ENCODE measurements at places on chromosomes 6 and 20.
A peak's percentile ranks its signal among the peaks of the same experiment; 100 is the strongest.

- DNase-seq, result no peak
Observed at GRCh38 chr20:4127344-4127743, 112.0 kb upstream of the RNF24 start.

GRCh38 chr6:131281471-131282270, 146.4 kb downstream of the AKAP7 start:
- peak; percentile 28 for DNase-seq

- DNase-seq, result no peak
Observed at GRCh38 chr6:167044696-167045095, 45.5 kb downstream of the CEP43 start.

DNA sequence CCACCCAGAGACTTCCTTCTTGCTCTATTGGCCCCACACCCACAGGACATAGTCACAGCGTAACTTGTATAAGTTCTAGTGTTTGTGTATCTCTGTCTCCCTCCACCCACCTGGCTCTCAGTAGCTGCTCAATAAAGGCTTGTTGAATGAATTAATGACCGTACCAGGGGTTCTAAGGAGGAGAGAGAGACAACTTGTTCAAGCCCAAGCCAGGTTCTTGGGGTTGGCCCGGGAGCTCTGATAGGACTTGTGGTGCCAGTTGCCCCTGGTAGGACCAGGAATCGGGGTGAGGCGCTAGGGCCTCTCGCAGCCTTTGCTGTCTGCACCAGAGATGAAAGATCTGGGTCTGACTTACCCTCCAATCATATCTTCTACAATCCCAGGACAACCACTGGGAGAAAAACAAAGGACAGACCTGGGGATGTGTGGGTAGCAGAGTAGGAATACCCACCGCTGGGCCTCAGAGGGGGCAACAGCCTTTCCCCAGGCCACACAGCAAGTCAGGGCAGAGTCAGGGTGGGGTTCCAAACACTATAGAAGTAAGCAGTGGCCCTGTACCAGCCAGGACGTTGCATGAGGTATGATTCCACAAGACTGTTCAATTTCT, 5.3 kb upstream of the TGM2 start:
- DNase-seq, result no peak

DNA sequence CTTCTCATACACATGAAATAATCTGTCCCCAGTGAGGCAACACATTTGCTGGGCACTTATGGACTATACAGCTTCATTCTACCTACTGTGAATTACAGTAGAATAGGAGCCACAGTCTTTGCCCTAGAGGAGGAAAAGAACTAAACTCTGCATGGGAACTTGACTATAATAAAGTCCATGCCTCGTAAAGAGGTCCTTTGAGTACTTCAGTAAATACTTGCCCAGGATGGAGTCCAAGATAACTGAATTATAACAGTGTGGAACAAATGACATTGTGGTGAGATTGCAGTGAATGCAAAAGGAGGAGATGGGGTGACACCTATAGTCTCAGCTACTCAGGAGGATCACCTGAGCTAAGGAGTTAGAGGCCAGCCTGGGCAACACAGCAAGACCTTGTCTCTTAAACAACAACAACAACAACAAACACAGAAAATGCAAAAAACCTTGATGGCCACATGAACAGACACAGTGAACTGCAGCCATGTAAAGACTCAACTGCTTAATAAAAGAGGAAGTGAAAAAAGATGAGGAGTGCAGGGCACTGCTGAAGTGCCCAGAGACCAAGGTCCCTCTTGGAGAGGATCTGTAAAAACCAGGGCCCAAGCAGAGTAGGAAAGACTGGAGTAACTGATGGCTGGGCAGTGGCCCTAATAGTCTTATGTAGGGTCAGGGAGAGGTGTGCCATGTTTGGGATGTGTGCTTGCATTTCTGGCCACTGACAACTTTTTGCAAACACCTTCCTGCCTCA, 3.7 kb downstream of the MRPS18A start:
- DNase-seq, result no peak

DNA sequence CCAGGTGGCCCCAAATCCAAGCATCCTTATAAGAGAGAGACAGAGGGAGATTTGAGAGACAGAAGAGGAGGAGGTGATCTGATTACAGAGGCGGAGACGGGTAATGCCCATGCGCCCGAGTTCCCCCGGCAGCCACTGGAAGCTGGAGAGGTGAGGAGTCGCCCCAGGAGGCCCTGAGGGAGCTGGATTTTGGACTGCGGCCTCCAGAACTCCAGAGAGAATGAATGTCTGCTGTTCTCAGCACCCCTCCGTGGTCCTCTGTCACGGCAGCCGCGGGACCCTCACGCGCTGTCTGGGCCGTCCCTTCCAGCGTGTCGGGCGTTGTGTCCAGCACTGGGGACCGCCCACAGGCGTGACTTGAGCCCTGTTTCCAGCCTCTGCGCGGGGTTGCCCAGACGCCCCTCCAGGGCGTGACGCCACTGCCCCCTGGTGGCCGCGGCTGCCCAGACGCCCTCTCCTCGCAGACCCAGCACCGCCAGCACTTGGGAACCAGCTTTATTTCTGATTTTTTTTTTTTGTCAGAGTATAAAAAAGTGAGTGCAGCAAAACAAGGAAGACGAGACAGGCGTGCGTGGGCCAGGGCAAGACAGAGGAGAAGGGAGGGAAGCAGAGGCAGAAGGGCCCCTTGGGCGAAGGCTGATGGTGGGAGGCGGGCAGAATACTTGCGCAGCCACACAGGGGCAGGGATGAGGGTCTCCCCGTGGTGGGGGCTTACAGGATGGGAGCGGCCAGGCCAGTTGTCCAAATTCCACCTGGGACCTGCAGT, 4.1 kb upstream of the ZNF512B start:
- peak; percentile 66 for DNase-seq

- DNase-seq, result no peak
Observed at GRCh38 chr6:10778230-10778629, 30.6 kb downstream of the TMEM14B start.

DNA sequence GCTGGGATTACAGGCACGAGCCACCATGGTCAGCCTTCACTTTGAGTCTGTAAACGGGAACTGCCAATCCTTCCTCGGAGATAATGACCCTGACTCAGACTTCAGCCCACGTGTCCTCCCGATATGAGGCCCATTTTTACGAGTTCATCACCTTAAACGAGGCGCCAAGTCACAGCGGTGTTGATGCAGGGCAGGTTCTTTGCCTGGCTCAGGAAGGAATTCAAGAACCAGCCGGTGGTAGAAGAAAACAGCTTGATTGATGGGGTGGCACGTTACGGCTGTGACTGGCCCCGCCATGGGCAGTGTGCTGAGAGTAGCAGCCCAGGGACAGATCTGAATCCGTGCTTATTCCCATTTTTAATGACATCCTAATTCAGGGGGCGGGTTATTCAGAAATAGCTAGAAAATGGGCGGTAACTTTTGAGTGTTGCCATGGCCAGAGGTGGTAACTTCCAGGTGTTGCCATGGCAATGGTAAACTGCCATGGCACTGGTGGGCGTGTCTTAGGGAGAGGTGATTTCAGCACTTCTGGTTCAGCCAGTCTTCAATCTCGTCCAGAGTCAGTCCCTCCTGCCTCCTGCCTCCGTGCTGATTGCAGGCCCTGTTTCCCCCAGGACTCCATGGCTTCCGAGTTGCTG, 9.1 kb upstream of the MAP1LC3A start:
- no peak for DNase-seq

- DNase-seq, result no peak
Observed at GRCh38 chr6:13870214-13870830, 54.4 kb upstream of the RNF182 start.

- DNase-seq, result peak; percentile 15
Observed at GRCh38 chr6:137283940-137284810, 65.0 kb upstream of the IFNGR1 start.

DNA sequence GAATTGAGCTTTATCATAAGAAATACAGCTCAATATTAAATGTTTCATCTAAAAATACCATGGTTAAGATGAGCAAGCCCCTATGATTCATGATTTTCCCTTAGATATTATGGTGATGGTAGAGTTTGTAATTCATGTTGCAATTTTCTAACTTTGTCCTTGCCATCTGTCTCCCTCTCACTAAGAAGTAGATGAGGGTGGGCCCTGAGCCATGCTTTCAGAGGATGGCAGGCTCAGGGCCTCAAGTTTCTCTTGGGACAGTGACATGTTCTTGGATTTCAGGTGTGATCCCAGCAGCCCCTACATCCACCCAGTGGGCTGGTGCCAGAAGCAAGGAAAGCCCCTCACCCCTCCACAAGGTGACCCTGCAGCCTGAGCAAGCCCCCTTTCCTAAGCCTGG, 25.6 kb downstream of the L3MBTL1 start:
- no peak for DNase-seq

GRCh38 chr20:4052139-4052480, 36.8 kb upstream of the RNF24 start:
- no peak for DNase-seq

- peak; percentile 49 for DNase-seq
Observed at GRCh38 chr6:20211941-20212391, 303 bp downstream of the MBOAT1 start.

- DNase-seq, result no peak
Observed at GRCh38 chr20:63627751-63628245, 897 bp upstream of the GMEB2 start.

- no peak for DNase-seq
Observed at GRCh38 chr20:57714409-57715267, 4.8 kb upstream of the PMEPA1 start.

- peak; percentile 12 for DNase-seq
Observed at GRCh38 chr6:158011478-158011920, 29.8 kb downstream of the SYNJ2 start.

GRCh38 chr6:52570291-52570700, 6.6 kb downstream of the TRAM2 start:
- no peak for DNase-seq

DNA sequence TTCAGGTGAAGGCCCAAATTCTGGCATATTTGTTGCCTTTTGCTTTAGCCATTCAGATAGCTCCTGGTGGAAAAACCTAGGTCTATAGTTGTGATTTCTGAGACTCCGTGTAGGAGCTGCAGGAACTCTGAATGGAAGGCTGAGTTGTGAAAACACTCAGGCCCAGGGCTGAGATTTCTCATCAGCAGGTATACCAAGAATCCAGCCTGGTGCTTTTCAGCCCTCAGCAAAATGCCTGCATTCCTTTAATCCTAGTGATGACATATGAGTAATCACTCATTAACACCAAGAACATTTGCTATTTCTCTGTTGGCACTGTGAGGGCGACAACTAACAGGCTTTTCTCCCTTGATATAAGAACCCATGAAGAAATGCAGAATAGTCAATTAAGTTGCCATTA, 546.1 kb upstream of the MAN1A1 start:
- DNase-seq, result no peak

DNA sequence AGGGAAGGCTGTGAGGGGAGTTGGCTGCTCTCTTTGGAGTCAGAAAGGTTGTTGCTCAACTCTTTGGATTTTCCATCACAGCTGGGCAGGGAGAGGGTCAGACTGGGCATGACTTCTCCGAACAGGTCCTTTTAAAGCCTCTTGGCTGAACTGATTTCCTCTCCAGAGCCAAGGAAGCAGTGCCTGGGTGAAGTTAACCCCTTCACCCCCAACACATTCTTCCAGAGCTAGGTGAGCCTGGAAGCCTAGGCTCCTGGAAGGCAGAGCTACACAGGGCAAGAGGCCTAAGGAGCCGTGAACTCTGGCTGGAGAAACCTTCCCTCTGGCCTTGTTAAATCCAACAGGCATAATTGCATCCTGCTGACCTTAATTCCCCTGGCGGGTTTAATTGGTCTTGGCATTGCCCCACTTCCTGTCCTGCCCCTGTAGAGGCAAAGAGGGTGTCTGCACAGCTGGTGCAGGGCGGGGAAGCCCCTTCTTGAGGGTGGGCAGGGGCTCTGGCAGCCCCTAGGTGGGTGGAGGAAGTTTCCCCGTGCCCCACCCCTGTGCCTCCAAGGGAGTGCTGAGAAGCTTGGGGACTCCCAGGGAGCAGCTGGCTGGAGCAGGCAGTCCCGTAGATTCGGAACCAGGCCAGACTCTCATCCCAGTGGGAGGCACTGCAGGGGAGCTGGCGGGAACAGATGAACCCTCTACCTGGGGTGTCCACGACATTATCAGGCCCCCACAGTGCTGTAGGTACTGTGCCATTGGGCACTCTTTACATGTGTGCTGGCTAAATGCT, 3.6 kb upstream of the MYLK2 start:
- no peak for DNase-seq

DNA sequence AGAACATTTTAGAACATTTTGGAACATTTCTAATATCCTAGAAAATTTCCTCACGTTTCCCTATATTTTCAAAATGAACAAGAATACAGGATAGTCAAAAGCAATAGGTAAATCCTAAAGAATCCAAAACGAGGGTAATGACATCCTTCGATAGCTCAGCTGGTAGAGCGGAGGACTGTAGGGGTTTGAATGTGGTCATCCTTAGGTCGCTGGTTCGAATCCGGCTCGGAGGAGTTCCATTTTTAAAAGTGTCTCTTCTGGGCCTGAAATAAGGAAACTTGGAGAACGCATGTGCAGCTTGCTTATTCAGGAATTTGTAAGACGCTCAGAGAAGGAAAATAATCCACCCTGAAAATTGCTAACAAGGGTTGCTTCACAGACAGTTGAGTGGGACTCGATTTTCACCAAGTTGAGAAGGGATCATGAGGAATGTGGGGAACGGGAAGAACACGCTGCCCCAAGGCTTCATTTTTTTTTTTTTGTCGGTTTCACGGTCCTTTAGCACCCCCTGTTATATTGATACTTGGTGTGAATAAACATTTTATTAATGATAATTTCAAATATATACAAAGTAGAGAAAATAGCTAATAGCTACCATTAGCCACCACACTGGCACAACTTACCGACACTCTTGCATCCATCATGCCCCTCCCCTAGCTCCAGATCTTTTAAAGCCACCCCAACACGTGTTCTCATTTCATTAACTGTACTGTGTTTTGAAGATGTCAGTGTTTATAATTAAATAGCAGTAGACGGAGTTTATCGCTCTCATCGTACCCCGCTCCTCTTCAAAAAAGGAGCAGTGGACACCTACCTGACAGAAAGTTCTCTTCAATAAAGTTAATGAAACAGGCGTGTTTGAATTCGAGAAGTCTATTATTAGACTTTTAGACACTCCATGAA, 1.8 kb upstream of the ABT1 start:
- DNase-seq, result no peak

DNA sequence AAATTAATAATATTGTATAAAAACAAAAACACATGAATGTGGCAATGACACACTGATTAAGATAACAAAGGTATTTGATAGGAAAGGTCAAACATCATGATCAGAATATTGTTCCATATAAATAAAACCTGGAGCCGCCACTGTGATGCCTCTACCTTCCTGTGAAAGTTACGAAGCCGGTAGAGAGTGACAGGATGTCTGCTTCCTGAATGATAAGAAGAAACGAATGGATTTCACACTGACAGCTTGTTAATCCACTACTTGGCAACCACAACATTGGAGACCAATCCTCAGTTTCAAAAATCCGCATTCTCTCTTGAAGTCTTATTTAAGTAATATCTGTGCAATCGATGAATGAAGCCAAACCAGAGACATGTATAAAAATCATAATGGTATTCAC, 315.1 kb downstream of the HDGFL1 start:
- DNase-seq, result no peak

- peak; percentile 63 for DNase-seq
Observed at GRCh38 chr6:37083243-37084138, 78.0 kb downstream of the FGD2 start.

GRCh38 chr6:33411632-33412005, 805 bp downstream of the PHF1 start:
- no peak for DNase-seq

GRCh38 chr6:42331019-42331418, 113.4 kb upstream of the MRPS10 start:
- no peak for DNase-seq

GRCh38 chr6:101259505-101259904, 134.0 kb upstream of the GRIK2 start:
- no peak for DNase-seq

GRCh38 chr6:128667339-128667858, 147.0 kb upstream of the PTPRK start:
- DNase-seq, result no peak

- DNase-seq, result no peak
Observed at GRCh38 chr20:36303020-36303595, 3.0 kb upstream of the DLGAP4 start.

All from C1 segment of cervical spinal cord (tissue), 14 donors.